Spinal cord (tissue), 10 donors: ENCODE measurements at places on chromosomes 5 and 9. TPM values are rescaled to one million over a fixed set of nuclear protein-coding genes. Genes with fewer than 3 reads are reported as not detected.
A peak's percentile ranks its signal among the peaks of the same experiment; 100 is the strongest.

DNA sequence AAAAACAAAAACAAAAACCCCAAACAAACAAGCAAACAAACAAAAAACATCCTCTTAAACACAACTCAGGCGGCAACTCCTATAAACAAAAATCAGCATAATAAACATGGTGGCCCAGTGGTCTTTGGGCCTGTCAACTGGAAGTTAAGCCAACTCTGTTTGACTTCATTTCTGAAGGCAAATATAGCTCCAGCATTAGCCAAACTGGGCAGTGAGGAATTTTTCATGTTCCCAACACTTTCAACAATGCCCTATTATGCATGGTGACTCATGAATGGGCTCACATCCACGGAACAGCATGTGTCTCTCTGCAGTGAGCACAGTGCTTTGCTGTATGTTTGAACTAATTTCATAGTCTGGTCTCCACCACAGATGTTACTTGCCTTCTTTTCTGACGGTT is 143.9 kb upstream of the STC2 start:
- peak; percentile 80 for DNase-seq
- no peak overlapping the region for H3K4me3 ChIP-seq
- no peaks in the 10 kb centered on the region for H3K27me3 ChIP-seq
- H3K4me1 ChIP-seq: peaks cover 9% of the 10 kb centered on the region
- H3K36me3 ChIP-seq: no peaks in the 10 kb centered on the region
- H3K27ac ChIP-seq: peak overlapping the region; percentile 90

The C5orf58 gene
- polyA plus RNA-seq: 1.8 TPM

DNA sequence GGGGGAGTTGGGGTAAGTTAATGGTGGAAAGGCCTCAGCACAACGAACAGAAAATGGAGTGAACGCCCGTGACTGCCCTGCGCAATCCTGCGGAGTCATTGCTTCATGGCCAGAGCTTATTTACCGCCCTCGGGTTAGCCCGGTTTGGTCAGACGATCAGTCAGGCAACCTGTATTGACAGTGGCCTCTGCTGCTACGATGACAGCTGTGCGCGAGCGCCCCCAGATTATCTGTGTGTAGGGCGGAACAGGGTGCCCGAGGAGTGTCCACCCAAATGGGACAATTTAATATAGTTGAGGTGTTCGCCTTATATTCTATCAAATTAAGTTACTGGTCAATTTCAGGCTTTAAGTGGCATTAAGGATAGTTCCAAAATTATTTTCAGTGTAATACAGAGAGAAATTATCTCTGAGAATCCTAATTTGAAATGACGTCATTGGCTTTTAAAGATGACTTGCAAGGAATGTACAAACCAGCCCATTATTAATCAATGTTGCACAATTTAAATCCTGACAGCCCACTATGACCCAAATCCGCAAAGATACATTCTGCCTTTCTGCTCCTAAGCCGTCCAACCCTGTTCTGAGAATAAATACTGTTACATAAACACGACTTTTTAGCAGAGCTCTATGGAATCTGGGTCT is 879 bp upstream of the UBQLN1 start:
- no peaks in the 10 kb centered on the region for H3K27me3 ChIP-seq
- peaks cover 4% of the 10 kb centered on the region for H3K4me1 ChIP-seq
- H3K4me3 ChIP-seq: peak overlapping the region; percentile 97
- DNase-seq: peak; percentile 48
- peak overlapping the region; percentile 96 for H3K27ac ChIP-seq

- no peaks in the 10 kb centered on the region for H3K36me3 ChIP-seq
- no peaks in the 10 kb centered on the region for H3K4me1 ChIP-seq
- no peaks in the 10 kb centered on the region for H3K27me3 ChIP-seq
- H3K4me3 ChIP-seq: no peak overlapping the region
- no peak for DNase-seq
Measured at GRCh38 chr5:21574961-21575360, 1278.2 kb downstream of the CDH12 start.

The OTULINL gene
- 24.6 TPM for polyA plus RNA-seq

The PAEP gene
- polyA plus RNA-seq: 0.42 TPM

GRCh38 chr5:71938895-71939294 is 168.4 kb upstream of the MAP1B start:
- peak; percentile 26 for DNase-seq
- no peak overlapping the region for H3K27ac ChIP-seq
- no peaks in the 10 kb centered on the region for H3K36me3 ChIP-seq
- peaks cover 12% of the 10 kb centered on the region for H3K4me1 ChIP-seq

GRCh38 chr5:121862801-121863200 is 11.1 kb downstream of the FTMT start:
- no peak for DNase-seq
- no peaks in the 10 kb centered on the region for H3K4me1 ChIP-seq
- H3K36me3 ChIP-seq: no peaks in the 10 kb centered on the region
- H3K27me3 ChIP-seq: no peaks in the 10 kb centered on the region

GRCh38 chr9:115202960-115203751 is 85.2 kb upstream of the TNC start:
- no peaks in the 10 kb centered on the region for H3K27me3 ChIP-seq
- DNase-seq: no peak
- no peak overlapping the region for H3K4me3 ChIP-seq
- H3K36me3 ChIP-seq: no peaks in the 10 kb centered on the region
- H3K27ac ChIP-seq: no peak overlapping the region
- peaks cover under 1% of the 10 kb centered on the region for H3K4me1 ChIP-seq

GRCh38 chr5:77258652-77259051 is 48.2 kb downstream of the PDE8B start:
- no peaks in the 10 kb centered on the region for H3K36me3 ChIP-seq
- H3K4me1 ChIP-seq: peaks cover 5% of the 10 kb centered on the region
- H3K27ac ChIP-seq: no peak overlapping the region
- H3K4me3 ChIP-seq: no peak overlapping the region
- H3K27me3 ChIP-seq: no peaks in the 10 kb centered on the region

DNA sequence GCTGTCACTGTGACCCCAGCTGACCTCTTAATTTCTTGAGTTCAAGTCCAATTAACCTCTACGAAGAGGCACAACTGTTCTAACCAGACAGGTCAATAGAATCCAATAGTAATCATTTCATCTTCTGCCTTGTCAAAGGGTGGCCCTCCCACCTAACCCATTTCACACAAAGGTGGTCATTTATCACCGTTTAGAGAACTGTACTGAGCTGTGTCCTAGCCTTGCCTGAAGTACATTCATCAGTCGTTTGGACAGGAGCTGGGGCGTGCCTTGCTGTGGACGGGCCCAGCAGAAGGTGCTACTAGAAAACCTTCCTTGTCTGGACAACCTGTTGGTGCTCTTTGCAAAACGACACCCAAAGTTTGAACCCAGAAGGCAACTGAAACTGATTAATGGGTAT is 605.4 kb downstream of the ISL1 start:
- no peak overlapping the region for H3K4me3 ChIP-seq
- H3K27me3 ChIP-seq: no peaks in the 10 kb centered on the region
- no peaks in the 10 kb centered on the region for H3K4me1 ChIP-seq

DNA sequence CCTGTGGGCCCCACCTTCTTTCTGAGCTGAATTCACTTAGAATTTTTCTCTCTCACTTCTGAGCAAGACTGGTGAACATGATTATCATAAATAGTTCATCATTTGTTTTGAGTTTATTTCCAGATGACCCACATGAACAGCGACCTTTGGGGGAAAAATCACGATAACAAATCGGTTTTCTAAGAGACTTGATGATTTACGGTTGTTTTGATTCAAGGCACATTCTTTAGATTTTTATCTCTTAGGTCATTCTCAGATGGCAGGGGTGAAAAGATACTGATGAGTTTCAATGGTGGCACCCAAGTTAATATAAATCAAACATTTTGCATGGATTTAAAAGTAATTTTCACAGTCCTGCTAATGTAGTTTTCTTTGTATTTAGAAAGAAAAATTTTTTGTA is 95.1 kb downstream of the DMXL1 start:
- no peaks in the 10 kb centered on the region for H3K27me3 ChIP-seq
- DNase-seq: no peak
- no peaks in the 10 kb centered on the region for H3K4me1 ChIP-seq

DNA sequence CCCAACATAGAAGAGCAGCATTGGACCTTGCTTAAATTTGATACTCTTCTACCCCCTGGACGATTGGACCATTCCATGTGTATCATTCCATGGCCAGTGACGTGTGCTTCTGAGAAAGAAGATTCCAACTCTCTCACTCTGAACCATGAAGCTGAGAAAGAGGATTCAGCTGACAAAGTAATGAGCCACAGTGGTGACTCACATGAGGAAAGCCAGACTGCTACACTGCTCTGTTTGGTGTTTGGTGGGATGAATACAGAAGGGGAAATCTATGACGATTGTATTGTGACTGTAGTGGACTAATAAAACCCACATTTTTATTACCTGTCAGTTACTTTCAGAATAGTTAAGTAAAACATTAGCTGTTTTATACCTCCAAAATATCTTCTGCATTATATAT is 7.5 kb downstream of the HSPA5 start:
- no peak overlapping the region for H3K27ac ChIP-seq
- no peak for DNase-seq
- no peak overlapping the region for H3K4me3 ChIP-seq
- H3K27me3 ChIP-seq: no peaks in the 10 kb centered on the region
- peaks cover 52% of the 10 kb centered on the region for H3K36me3 ChIP-seq

- H3K27ac ChIP-seq: no peak overlapping the region
- no peaks in the 10 kb centered on the region for H3K27me3 ChIP-seq
Measured at GRCh38 chr5:57325678-57326397, 152.0 kb downstream of the GPBP1 start.

GRCh38 chr9:79857188-79857587 is 285.4 kb downstream of the TLE4 start:
- H3K27me3 ChIP-seq: no peaks in the 10 kb centered on the region
- H3K36me3 ChIP-seq: no peaks in the 10 kb centered on the region
- no peaks in the 10 kb centered on the region for H3K4me1 ChIP-seq
- H3K4me3 ChIP-seq: no peak overlapping the region
- no peak for DNase-seq

- no peaks in the 10 kb centered on the region for H3K27me3 ChIP-seq
- no peak for DNase-seq
- H3K36me3 ChIP-seq: no peaks in the 10 kb centered on the region
- H3K27ac ChIP-seq: no peak overlapping the region
- no peak overlapping the region for H3K4me3 ChIP-seq
- no peaks in the 10 kb centered on the region for H3K4me1 ChIP-seq
Measured at GRCh38 chr9:21674894-21675293, 127.5 kb upstream of the MTAP start.
